GM23338 (cell line): ENCODE measurements at places on chromosomes 12 and 14. TPM values are rescaled to one million over a fixed set of nuclear protein-coding genes. Genes with fewer than 3 reads are reported as not detected.

Gene OR5AU1
- total RNA-seq = not detected in 2 replicates

Gene CELA1
- total RNA-seq = not detected in 2 replicates

Gene SDR9C7
- total RNA-seq = not detected in 2 replicates

Gene DDHD1
- 27.2 and 28.9 TPM in 2 replicates for total RNA-seq

Gene OR6C4
- not detected in 2 replicates for total RNA-seq

Gene LGR5
- total RNA-seq = 0.17 and 0.66 TPM in 2 replicates

Gene AKAP3
- total RNA-seq = 1.9 and 3.2 TPM in 2 replicates

Gene SPRYD4
- 2.6 and 3.1 TPM in 2 replicates for total RNA-seq

Gene GLIPR1L1
- not detected in 2 replicates for total RNA-seq

Gene DACT1
- 23.6 and 26.6 TPM in 2 replicates for total RNA-seq

Gene LRIG3
- total RNA-seq = 7.5 and 10.9 TPM in 2 replicates

Gene PRB2
- total RNA-seq = not detected in 2 replicates

DNA sequence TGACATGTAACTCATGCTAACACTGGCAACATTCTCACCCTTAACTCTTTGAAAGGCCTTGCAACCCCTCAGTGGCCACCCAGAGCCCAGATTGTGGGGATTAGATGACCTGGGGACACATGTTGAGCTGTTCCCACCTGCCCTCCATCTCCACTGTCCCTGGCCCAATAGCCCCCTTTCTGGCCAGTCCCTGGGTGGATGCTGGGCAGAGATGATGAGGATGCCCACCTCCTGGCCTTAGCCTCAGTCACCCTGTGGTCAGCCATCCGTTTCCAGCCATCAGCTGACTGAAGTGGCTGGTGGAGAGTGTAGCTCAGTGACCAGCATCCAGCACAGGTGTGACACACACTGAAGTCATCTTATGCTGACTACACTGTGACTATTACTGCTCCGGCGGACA, 4.7 kb downstream of the ANHX start:
- no peak for DNase-seq

GRCh38 chr12:16163146-16163545, 114.3 kb downstream of the SLC15A5 start:
- DNase-seq = no peak

- no peak for DNase-seq
Observed at GRCh38 chr12:132003846-132004245, 54.1 kb downstream of the EP400 start.

DNA sequence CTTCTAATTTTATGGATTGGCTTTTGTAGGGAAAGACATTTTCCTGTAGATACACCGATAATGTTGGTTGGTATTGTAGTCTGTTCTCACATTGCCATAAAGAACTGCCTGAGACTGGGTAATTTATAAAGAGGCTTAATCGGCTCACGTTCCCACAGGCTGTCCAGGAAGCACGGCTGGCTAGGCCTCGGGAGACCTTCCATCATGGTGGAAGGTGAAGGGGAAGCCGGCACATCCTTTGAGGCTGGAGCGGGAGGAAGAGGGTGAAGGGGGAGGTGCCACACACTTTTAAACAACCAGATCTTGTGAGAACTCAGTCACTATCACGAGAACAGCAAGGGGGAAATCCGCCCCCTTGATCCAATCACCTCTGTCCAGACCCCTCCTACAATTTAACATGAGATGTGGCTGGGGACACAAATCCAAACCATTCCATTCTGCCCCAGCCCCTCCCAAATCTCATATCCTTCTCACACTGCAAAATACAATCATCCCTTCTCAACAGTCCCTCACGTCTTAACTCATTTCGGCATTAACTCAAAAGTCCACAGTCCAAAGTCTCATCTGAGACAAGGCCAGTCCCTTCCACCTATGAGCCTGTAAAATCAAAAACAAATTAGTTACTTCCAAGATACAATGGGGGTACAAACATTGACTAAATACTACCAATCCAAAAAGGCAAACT, 66.7 kb upstream of the EIF5 start:
- no peak for DNase-seq

- DNase-seq = peak; percentile 31
Observed at GRCh38 chr12:53803703-53804102, 51.9 kb upstream of the CISTR start.

DNA sequence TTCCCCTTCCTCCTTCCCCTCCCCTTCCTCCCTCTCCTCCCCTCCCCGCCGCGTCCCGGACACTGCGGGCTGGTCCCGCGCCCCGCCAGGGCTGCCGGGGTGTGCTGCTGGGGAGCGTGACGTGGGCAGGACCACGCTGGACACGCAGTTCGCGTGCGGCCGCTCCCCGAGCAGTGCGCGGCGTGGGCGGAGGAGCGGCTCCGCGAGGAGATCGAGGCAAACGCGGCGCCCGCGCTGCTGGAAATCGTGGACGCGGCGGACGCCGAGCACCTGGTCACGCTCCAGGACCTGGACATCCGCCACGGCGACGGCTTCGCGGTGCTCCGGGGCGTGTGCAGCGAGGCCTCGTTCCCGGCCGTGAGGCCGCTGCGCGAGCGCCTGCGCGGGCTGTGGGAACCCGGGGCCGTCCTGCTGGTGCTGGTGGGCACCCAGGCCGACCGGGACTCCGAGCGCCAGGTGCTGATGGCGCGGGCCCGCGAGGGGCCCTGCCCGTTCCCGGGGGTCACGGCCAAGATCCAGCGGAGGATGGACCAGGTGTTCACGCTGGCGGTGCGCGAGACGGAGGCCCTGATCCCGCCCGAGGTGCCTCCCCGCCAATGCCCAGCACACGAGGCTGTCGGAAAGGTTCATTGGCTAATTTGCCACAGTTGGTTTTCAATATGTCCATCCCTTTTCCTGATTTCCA, 84.3 kb downstream of the TNFAIP2 start:
- DNase-seq = peak; percentile 44

GRCh38 chr12:101759396-101760047, 20.3 kb upstream of the SYCP3 start:
- peak; percentile 62 for DNase-seq

GRCh38 chr14:31205681-31206535, 1.7 kb downstream of the HECTD1 start:
- DNase-seq = no peak

- DNase-seq = no peak
Observed at GRCh38 chr12:91562476-91562875, 379.9 kb upstream of the DCN start.

- no peak for DNase-seq
Observed at GRCh38 chr12:100442403-100442802, 31.3 kb upstream of the NR1H4 start.

DNA sequence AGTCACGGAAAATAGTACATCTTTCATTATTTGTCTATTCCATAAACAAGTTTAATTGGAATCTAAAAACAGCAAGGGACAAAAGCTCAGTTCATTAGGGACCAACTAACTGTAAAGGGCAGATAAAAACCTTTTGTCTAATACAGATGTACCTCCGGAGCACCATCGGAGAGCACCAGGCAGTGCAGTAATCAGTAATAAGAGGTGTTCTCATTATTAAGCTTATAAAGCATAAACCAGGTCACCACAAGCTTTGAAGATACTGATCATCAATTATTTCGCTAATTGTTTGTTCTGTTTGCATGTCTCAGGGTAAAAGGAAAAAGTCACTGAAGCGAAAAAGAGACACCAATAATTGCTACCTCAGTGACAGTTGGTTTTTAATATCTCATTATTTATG, 207.3 kb upstream of the PRKD1 start:
- DNase-seq = no peak

DNA sequence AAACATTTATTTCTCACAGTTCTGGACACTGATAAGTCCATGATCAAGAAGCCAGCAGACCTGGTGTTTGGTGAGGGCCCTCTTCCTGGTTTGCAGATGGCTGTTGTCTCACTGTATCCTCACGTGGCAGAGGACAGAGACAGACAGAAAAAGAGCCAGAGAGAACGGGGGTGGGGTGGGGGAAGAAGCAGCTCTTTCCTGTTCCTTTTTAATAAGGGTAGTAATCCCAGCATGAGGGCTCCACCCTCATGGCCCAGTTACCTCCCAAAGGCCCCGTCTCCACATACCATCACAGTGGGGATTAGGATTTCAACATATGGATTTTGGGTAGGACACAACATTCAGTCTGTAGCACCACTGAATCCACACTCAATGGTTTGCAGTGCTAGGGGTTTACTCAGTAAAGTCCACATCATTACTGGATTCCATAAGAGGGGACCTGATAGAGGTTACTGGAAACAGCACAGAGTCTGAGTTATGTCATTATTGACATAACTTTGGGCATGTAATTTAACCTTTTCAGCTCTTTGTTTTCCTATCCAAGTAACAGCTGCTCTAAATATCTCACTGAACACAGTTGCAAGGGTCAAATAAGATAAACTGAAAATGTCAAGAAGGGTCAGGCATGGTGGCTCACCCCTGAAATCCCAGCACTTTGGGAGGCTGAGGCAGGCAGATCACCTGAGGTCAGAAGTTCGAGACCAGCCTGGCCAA, 53.2 kb downstream of the RPAP3 start:
- DNase-seq = peak; percentile 15

DNA sequence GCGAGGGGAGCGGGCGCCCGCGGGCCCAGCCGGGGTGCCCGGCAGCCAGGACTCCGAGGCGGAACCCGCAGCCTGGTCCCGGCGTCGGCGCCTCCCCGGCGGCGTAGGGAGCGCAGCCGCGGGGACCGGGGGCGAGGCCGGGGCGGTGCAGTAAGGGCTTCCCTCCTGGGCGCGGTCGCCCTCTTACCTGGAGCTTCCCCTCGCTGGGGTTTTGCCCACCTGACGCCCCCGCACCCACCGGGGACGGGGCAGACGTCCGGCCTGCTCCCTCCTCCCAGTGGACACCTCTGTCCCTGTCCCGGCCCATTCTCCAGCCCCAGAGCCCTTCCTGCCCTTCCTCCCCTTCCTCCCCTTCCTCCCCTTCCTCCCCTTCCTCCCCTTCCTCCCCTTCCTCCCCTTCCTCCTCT, 413 bp upstream of the TUBA1C start:
- DNase-seq = no peak

DNA sequence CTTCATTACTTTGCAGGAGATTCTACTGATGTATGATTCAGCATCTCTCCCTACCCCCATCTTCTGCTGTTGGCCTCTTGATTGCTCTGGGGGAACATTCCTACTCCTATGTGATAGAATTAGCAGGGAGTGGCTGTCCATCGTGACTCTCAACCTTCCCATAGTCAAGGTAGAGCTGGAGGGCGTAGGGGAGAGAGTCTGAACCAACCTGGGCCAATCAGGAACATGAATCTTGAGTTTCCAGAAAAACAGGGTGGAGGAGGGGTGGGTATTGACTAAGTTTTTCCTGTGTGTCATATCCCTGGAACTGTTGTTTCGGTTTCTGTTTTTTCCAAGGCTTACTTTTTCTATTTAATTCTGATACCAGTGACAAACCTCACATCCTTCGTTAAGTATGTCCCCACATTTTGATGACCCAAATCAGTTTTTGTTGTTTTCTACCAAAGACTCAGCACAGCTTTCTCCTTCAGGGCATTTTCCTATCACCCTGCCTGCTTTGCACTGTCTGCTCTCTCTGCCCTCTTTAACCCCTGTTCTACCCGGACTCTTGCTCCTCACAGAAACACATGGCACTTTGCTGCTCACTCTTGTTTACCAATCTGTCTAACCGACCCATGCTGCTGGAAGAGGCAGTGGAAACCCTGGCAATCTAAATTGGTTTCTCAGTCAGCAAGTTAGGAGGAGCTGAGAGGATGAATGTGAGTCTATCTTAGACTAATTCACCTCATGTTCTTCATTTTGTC, 1428.3 kb downstream of the AACS start:
- no peak for DNase-seq

- no peak for DNase-seq
Observed at GRCh38 chr12:132617135-132617701, 1.4 kb upstream of the P2RX2 start.

DNA sequence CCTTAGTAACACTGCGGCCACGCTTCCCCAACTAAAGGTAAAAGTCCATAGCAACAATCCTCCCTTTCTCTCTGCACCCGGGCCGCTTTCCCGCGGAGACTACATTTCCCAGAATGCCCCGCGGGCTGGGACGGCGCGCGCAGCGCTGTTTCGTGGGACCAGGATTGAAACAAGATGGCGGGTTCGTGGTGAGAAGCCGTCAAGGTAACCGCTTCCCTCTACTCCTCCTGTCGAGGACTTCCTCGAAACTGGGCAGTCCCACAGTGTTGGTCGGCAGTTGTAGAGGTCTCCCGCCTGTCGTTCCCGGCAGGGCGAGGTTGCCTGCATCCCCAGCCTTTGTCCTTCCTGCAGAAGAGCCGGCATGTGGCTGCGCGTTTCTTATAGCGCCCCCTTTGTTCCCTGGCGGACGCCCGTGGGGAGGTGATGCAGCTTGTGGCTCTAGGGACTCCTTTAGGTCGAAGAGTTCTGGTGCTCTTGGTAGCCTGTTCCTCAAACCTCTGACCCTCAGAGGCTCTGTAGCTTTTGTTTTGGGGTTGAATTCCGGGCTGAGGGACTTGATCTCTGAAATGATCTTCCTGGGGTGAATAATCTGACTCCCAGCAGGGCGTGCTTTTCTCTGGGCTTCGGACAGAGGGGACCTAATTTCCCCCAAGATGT, at the start of gene MRPL42:
MRPL42 (plus strand) TSS at position 164 of the 657 bp plus-strand sequence. CDS start 1,772 bp downstream, outside the sequence.
- peak; percentile 96 for DNase-seq

DNA sequence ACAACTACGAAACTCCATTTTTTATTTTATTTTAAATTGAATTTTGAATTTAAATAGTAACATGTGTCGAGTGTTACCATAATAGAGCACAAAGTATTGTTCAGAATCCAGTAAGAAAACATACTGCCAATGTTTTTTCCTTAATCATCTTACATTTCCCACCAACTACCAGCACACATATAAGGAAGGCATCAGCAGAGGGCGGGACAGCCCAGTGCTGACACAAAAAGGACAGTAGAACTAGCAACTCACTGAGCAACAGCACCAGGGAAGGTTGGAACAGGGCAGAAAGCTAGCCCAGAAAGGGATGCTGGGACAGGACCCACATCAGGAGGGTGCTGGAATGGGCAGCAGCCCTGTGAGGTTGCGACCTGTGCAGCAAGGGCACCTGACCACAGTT, 43.9 kb downstream of the DICER1 start:
- DNase-seq = no peak

- DNase-seq = no peak
Observed at GRCh38 chr12:40907115-40907527, 214.9 kb downstream of the CNTN1 start.

- no peak for DNase-seq
Observed at GRCh38 chr12:8639936-8640335, 22.7 kb downstream of the MFAP5 start.

DNA sequence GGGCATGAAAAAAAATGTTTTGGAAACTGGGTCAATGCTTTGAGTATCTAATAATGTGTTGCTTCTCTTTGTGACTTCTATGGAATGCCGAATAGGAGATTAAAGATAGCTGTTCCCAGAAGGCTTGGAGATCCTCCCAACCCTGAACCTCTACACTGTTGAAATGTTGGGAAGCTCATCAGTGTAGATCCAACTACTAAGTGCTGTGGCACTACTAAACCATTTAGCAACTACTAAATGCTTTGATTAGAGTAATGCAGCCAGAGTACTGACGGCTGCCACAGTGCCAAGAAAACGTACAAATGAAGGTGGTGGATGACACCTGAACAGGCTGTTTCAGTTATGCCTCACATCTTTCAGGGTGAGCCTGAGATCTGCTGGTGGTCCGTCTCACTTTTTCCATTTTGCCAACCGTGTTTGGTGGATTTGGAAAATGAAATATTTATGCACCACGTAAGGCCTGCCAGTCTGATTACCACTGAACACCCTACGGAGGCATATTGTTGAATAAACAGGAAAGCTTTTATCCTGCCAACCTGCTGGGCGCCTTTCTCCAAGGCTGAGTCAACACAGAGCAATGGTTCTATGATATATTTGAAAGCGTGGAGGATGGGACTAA, 938.0 kb upstream of the FLRT2 start:
- no peak for DNase-seq
